ENCODE measurements at places on chromosomes 5 and 9.

- no peak for DNase-seq
These were observed 7.4 kb downstream of the EEIG1 start for GRCh38 chr9:127973169-127974000.

DNA sequence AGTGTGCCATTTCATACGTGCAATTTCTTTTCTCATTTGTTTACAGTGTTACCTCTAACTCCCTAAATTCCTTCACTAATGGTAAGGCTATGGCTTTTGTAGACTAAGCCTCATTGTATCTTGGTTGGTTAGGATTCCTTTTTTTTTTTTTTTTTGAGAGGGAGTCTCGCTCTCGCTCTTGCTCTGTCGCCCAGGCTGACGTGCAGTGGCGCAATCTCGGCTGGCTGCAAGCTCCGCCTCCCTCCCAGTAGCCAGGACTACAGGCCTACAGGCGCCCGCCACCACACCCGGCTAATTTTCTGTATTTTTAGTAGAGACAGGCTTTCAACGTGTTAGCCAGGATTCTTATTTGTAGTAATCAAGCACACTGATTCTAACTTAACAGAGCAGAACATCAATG, 57.7 kb downstream of the SPEF2 start:
- DNase-seq, result no peak

- no peak for DNase-seq
These were observed 110.7 kb downstream of the RXRA start for GRCh38 chr9:134436911-134437310.

DNA sequence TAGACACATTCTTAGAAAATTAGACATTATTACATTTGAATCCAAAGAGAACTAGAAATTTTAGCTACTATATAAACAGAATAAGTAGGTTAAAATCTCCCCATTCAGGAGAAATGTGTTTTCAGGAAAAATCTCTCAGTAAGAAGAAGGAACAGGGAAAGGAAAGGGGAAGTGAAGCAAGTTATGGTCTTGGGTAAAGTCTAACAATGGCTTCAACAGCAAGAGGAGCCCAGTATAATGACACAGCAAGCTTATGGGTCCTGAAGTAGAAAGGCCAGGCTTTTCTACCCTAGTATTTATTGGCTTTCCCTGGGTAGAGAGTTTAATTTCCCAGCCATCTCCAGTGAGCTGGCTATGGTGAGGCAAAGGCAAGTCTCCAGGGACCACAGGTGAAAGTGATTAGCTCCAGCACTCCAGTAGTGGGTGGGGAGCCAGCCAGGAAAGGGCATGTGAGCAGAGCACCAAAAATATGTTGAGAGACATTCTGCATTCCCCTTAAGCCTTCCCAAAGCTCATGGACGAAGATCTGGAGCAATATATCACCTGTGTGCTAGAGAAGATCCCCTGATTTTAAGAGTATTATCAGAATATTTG, 981.7 kb downstream of the NR2F1-AS1 start:
- DNase-seq, result no peak

GRCh38 chr9:1184146-1184545, 134.0 kb downstream of the DMRT2 start:
- DNase-seq, result no peak

- no peak for DNase-seq
These were observed 93.2 kb downstream of the MYO10 start for GRCh38 chr5:16842896-16843295.

GRCh38 chr9:76725885-76726284, 38.4 kb upstream of the PCA3 start:
- DNase-seq, result no peak

DNA sequence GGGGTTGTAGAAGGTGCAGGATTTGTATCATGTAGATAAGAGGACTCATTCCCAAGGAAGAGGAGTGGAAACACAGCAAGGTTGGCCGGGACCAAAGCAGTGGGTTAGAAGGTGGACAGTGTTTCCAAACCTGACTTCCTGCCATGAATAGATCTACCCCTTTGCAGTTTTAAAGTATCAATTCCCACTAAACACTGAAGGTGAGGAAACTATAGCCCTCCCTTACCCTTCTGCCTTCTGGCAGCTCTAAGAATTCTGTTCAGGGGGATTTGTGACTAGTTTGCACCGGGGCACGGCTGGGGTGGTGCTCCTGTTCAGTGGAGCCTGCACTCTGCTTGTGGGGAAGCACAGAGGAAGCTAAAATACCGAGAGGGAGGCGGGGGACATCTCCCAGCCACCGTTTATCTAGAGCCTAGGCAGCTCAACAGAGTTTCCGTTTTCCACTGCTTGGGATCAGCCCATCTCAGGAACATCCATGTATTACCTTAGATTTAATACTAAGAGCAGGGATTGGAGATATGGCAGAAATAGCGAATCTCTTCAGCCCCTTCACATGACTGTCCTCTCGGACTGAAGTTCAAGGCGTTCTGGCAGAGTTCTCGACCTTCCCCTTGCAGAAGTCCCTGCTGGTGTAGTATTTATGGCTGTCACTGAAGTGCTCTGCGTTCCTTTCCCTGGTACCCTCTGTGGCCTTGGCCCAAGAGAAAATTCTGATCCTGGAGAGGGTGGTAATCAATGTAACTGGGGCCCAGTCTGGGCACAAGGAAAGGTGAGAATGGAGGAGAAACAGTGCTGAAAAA, 5.4 kb downstream of the ISL1 start:
- DNase-seq, result no peak

DNA sequence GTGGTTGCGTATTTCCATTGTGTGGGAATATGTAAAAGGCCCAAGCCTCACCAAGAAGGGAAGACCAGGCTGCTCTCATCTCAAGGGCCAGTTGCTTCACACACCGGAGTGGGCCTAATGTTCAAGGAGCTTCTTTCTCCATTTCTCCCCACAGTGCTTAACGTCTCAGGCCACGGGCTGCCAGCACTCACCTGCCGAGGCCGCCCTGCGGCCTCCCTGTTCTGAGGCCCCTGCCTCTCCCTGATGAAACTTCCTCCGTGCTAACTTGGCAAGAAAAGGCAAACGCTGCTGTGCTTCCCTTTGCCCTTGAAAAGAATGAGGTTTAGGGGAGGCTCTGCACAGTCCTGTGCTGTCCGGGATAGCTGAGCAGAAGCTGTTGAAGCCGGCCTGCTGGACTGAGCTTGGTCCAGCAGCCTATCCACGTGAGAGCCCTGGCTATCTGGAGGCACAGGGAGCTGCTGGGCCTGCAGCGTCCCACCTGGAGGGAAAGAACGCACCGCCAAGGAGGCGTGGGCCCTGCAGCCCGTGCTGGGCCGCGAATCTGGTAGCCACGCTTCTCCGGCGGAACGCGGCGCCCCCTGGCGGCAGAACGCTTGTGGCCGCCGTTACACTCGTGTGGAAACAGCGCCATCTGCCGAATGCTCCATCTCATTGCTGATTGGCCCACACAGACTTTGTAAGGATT, 73.5 kb upstream of the PRSS3 start:
- DNase-seq, result peak; percentile 55

DNA sequence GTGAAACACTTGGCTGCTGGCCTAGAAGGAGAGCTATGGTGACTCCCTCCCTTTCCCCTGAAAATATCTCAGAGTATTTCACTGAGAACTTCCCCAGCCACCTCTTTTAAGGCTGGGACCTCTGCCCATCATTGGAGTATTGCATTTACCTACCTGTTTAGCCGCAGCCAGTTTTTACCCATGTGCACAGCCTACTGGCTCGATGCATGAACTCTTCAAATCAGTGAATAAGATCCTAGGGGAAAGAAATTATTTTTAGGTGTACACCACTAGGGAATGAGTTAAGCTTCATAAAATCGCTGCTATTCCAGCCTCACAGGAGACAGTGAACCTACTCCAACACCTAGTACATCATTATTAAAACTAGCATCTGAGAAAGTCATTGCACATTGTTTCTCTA, 16.8 kb upstream of the FAM174A start:
- no peak for DNase-seq

- no peak for DNase-seq
These were observed 60.9 kb downstream of the YTHDC2 start for GRCh38 chr5:113574417-113574816.

DNA sequence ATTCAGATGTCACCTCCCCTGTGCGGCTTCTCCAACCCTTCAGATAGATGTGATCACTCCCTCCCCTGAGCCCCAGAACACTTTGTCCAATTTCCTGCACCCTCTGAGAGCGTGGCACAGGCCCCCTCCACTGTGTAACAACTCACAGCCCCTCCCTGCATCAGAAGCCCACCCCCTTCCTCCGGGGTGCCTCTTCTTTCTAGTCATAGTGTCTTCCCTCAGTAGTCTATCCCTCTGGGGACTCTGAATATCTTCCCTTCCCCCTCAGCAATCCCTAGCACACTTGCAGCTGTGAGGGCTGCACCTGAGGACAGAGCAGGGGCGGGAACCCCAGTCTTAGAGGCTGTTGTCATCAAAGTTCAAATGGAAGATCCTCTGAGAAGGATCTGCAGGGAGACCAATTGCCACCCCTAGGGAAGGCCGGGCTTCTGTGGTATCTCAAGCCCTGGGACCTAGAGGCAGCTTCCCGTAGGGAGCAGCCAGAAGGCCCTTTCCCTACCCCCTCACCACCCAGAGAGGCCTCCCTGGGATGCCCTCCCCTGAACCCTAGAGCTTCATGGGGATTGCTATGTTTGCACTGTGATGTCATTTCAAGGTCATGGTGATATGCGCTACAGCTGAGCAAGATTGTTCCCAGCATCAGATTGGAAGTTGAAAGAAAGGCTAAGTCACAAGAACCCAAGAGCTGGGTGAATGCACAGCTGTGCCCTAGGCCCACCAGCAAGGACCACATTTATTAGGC, 70.7 kb downstream of the THBS4 start:
- no peak for DNase-seq

- DNase-seq, result no peak
These were observed 281.9 kb upstream of the TUSC1 start for GRCh38 chr9:25960178-25960577.

DNA sequence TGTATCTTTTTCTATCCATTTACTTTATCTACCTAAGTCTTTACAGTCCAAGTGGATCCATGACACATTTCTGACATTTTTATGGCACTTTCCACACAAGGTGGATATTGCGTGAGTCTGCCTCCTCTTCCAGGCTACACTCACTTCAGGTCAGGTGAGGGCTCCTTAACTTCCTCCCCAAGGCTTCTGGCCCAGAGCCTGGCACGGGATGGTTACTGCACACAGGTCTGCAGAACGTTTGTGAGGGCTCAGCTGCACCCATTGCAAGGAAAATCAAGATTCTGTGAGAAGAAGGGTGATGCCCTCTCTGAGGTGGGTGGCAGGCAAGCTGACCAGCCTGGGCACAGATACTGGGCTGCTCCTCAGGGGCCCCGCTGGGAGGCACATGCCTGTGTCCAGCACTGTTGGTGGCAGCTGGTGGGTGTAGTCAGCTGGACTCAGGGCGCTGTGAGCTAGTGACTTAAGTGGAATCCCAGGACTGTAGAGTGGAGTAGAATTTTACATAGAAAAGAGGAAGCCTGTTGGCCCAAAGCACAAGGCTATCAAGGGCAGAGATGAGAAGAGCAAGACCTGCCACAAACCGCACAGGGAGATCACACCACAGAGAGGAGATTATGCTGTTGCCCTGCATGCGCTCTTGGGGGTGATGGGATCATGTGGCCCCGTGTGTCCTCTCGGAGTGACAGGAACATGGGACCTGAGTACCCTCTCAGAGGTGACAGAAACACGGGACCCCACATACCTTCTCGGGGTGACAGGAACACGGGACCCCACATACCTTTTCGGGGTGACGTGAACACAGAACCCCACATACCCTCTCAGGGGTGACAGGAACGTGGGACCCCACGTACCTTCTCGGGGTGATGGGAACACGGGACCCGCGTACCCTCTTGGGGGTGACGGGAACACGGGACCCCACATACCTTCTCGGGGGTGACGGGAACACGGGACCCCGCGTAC, 21.3 kb downstream of the AHRR start:
- DNase-seq, result no peak

DNA sequence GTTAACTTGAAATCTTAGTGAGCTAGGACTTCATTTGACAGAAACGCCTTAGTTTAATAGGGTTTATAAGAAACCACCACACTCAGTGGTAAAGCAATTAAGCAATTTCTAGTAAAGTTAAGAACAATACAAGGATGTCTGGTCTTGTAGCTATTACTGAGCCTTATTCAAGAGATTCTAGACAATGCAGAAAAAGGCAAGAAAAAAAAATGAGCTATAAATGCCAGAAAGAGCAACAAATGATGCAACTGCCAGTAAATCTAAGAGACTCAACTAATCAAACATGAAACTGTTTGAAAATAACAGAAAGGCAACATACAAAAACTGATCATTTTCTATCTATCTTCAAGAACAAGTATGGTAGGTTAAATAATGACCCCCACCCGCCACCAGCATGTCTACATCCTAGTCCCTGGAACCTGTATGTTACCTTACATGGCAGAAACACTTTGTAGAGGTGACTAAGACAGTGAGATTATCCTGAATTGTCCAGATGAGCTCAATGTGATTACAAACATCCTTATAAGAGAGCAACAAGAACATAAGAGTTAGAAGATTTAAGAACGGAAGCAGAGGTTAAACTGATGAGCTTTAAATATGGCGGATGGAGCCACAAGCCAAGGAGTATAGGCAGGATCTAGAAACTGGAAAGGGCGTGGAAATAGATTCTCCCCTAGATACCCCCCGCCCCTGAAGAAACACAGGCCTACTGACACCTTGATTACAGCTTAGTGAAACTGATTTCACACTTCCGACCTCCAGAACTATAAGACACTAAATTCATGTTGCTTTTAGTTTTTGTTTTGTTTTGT, 93.0 kb downstream of the SUSD1 start:
- no peak for DNase-seq

- DNase-seq, result no peak
These were observed 183.4 kb downstream of the DMRT2 start for GRCh38 chr9:1233568-1233967.

DNA sequence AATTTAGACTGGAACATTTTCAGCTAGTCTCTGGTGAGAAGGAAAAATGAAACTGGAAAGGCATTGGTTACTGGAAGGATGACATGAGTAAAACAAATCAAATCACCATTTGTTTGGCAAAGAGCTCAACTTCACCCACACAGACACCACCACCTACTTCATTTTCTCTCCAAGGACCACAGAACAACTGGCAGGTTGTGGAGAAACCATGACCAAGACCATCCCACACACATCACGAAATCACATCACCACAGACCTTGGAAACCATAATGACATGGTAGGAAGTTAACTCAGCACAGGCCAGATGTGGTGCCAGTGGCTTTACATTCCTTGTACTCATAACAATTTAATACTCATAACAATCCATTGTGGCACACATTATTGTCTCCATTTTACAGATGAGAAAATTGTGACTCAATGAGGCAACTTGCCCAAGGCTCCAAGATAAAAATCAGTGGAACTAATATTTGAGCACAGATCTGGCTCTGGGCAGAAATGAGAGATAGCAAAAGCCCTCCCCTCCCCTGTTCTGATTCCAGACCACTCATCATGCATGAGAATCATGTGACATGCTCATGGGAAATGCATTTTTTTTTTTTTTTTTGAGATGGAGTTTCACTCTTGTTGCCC, 7.5 kb downstream of the OR1K1 start:
- no peak for DNase-seq

- DNase-seq, result no peak
These were observed 72.8 kb downstream of the NR6A1 start for GRCh38 chr9:124698265-124698664.

DNA sequence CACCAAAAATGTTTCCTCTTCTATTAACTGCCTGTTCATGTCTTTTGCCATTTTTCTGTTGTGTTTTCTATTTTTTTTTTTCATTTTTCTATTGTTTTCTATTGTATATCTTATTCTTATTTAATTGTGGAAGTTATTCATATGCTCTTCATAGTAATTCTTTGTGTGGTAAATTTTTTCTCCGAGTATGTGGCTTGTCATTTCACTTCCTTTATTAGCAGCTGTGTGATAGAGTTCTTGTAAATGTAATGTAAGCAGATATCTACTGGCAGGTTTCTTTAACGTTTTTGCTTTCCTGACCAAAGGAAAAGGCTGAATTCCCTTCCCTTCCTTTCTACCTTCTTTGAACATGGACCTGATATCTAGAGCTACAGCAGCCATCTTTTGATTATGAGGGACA, 5.8 kb upstream of the PLPP1 start:
- no peak for DNase-seq
